ENCODE measurements at places on chromosomes 1 and 21. TPM values are rescaled to one million over a fixed set of nuclear protein-coding genes. Genes with fewer than 3 reads are reported as not detected.

Gene BCAR3
- total RNA-seq = 24.9 TPM

- peak; percentile 56 for DNase-seq
- H3K27ac ChIP-seq = peak within 1 kb of the TSS; percentile 18
- H3K27me3 ChIP-seq = peaks cover 58% of the 10 kb centered on the region
- peak within 1 kb of the TSS; percentile 58 for H3K4me3 ChIP-seq
Measured at GRCh38 chr21:31872452-31873274, at the start of gene HUNK. HUNK (plus strand) TSS chr21:31873020; CDS start chr21:31873675, 655 bp downstream.

- no peaks in the 10 kb centered on the region for H3K4me1 ChIP-seq
- peaks cover 22% of the 10 kb centered on the region for H3K27me3 ChIP-seq
- DNase-seq = no peak
- no peak overlapping the region for H3K4me3 ChIP-seq
- no peak overlapping the region for H3K27ac ChIP-seq
- H3K36me3 ChIP-seq = no peaks in the 10 kb centered on the region
Measured at GRCh38 chr1:29829448-29830344, 593.4 kb downstream of the PTPRU start.

DNA sequence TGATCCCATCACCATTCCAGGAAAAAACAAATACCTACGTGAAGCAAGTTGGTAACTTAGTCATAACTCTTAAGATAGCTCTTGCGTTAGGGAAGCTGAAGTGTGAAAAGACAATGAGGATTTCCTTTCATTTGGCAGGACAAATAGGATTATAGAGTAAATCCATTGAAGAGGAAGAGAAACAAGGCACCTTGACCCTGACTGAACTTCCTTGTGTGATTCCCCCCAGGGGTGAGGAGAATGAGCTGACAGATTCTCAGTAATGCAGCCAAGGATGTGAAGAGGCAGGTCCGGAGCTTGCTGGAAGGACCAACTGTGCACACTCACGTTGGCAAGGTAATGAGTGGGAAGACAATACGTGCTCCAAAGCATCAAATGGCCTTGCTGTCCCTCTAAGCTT, 55.0 kb upstream of the HMCN1 start:
- no peak for DNase-seq
- H3K4me1 ChIP-seq = peaks cover 12% of the 10 kb centered on the region
- H3K4me3 ChIP-seq = no peak overlapping the region
- H3K36me3 ChIP-seq = no peaks in the 10 kb centered on the region
- no peak overlapping the region for H3K27ac ChIP-seq
- H3K27me3 ChIP-seq = no peaks in the 10 kb centered on the region

Gene CNIH4
- total RNA-seq = 77.4 TPM

Gene CFAP107
- 2.9 TPM for total RNA-seq

GRCh38 chr1:20137604-20138003, 1.5 kb upstream of the PLA2G2F start:
- no peaks in the 10 kb centered on the region for H3K4me1 ChIP-seq
- H3K27ac ChIP-seq = no peak overlapping the region
- H3K27me3 ChIP-seq = no peaks in the 10 kb centered on the region
- no peak overlapping the region for H3K4me3 ChIP-seq
- DNase-seq = peak; percentile 1

- DNase-seq = no peak
- H3K27ac ChIP-seq = peak overlapping the region; percentile 26
- no peaks in the 10 kb centered on the region for H3K27me3 ChIP-seq
- peaks cover 11% of the 10 kb centered on the region for H3K4me1 ChIP-seq
- no peak overlapping the region for H3K4me3 ChIP-seq
Measured at GRCh38 chr1:160863061-160863773, 530 bp upstream of the CD244 start.

Gene PSEN2
- total RNA-seq = 26.6 TPM

- no peaks in the 10 kb centered on the region for H3K36me3 ChIP-seq
- H3K27me3 ChIP-seq = peaks cover 48% of the 10 kb centered on the region
- no peak for DNase-seq
Measured at GRCh38 chr1:110138956-110139355, 11.3 kb upstream of the SLC6A17 start.

Measured in lower lobe of right lung (tissue), 2 donors.